ENCODE measurements at places on chromosomes 1 and 21. TPM values are rescaled to one million over a fixed set of nuclear protein-coding genes. Genes with fewer than 3 reads are reported as not detected.

DNA sequence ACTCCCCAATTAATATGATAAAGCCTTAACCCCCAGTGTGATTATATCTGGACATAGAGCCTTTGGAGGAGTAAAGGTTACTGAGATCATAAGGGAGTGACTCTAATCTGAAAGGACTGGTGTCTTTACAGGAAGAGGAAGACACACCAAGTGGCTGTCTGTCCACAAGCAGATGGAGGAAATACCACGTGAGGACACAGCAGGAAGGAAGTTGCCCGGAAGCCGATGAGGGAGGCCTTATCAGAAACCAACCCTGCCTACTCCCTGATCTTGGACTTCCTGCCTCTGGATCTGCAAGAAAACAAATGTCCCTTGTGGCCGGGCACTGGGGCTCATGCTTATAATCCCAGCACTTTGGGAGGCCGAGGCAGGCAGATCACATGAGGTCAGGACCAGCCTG, 110.3 kb upstream of the CHRM3 start:
- no peak for DNase-seq

DNA sequence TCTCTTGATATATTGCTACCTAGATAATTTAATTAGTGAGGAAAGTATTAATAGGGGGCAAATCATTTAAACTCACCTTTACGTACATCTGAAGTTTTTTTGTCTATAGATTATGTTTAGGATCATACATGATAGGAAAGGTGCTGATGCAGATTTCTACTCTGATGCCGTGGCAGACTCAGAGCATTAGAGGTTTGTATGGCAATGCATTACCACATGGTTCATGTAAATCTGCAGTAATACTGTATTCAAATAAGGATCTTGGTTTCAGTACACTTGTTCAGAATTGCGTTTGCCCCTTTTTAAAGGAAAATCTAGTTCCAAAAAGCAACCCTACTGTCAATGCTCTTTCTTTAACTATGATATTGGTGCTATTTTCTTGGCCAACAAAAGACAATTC, 288.3 kb downstream of the PTPRC start:
- no peak for DNase-seq

Gene FAM151A
- total RNA-seq, result not detected

Gene SERPINC1
- total RNA-seq, result not detected
